ENCODE measurements at places on chromosomes 3 and 15.

- no peak for DNase-seq
Observed at GRCh38 chr3:118809696-118810498, 224.7 kb downstream of the IGSF11 start.

DNA sequence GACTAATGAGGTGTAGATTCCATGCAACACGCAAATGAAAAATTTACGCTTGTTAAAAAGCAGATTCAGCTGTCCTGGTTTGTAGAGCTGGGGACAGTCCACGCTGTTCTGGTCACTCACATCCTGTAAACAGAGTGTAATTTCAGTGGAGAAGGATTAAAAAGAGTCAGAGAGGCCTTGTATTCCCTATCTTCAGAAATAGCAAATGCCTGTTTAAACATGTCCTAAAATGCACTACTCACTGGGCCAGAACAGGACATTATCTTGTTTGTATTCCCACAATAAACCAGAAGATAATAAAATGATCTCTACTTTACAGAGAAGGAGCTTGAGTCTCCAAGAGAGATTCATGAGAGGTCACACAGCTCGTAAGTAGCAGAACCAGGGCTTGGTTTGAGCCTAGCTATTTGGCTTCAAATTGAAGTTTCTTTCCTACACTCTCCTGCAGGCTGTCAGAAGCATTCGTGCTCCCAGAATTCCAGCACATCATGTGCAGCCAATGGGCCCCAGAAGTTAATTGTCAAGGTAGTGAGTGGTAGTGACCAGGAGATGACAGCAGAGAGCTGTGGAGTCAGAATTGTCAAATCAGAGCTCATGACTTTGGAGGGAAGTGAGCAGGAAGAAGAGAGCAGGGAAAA is 242.5 kb downstream of the ATP8B4 start:
- DNase-seq: no peak

- no peak for DNase-seq
Observed at GRCh38 chr3:5347486-5347885, 160.0 kb downstream of the EDEM1 start.

- no peak for DNase-seq
Observed at GRCh38 chr3:69164296-69164695, 41.9 kb upstream of the LMOD3 start.

DNA sequence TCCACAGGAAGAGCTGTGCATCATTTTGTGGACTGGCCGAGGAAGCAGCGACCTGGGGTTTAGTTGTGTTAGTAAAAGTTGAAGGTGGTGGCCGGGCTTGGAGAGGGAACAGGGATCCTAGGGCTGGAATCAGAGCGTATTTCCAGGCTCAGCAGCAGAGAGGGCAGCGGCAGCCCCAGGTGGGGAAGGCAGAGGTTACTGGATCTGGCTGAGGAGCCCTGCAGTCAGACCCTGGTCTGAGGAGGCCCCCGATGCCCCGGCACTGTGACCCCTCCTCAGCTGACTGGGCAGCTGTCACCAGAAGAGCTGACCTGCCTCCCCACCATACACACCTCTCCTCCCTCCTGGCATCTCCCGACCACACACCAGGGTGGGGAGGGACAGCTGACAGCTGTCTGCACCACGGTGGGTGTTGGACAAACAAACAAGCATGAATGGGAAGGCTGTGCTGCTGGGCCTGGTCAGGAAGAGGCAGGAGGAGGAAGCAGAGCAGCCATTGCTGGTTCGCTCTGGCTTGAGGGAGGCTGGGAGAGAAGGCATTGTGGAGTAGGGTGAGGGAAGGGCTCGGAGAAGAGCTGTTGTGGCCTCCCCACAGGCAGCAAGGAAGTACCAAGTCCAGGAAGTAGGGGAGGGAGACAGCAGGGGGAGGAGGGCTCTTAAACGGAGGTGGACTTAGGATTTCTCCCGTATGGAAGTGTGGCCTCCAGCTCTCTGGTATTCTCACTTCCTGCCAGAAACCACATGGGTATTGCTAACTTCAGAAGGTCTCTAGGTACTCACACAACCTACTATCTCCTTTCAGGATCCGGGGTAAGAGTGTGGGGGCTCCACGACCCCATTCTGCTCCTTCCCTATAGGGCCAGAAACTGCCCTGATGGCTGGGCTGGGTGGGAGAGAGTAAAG is 49.5 kb upstream of the HACD2 start:
- DNase-seq: no peak

DNA sequence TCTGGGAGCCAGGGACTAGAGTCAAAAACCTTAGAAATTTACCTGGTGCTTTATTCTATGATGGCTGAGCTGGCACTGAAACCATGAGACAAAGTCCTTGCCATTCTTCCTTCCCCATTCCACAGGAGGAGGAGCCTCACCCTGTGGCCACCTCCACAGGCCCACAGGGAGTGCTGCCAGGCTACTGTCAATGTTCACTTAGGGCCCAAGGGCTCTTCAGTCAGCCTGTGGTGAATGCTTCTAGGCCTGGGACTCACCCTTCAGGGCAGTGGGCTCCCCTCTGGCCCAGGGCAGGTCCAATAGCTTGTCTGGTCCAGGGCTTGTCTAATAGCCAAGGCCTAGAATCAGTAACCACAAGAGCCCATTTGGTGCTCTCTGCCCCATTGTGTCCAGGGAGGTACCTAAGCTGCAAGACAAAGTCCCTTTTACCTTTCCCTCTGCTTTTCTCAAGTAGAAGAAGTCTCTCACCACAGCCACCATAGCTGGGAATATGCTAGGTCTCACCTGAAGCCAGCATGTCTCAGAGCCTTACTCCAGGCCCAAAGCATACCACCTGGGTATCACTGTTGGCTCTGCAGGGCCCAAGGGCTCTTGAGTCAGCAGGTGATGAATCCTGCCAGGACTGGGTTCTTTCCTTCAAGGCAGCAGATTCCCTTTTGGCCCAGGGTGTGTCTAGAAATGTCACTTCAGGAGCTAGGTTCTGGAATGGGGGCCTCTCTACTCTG is 61.8 kb upstream of the CHRNB4 start:
- no peak for DNase-seq

GRCh38 chr3:186108106-186108940 is 566 bp downstream of the ETV5 start:
- no peak for DNase-seq

GRCh38 chr3:131435000-131435399 is 53.4 kb downstream of the NUDT16 start:
- no peak for DNase-seq

DNA sequence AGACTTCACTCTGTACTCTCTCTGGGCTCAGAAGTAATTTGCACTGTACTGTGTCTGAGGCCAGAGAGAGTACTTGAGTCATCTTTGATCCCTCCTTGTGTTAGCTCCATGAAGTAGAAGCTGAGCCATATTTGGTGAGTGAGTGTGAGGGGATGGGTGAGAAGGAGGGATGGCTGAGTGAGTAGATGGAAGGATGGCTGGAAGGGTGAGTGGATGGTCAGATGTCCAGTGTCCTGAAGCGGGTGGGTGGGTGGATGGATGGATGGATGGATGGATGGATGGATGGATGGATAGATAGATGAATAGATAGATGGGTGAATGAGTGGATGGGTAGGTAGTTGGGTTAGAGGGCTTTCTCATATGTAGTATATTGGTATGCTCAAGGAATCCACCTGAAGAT is 39.3 kb downstream of the FGD5 start:
- DNase-seq: no peak

- DNase-seq: no peak
Observed at GRCh38 chr3:133236901-133237300, 163.0 kb upstream of the BFSP2 start.

GRCh38 chr3:188772886-188773285 is 398.9 kb upstream of the TPRG1 start:
- no peak for DNase-seq

DNA sequence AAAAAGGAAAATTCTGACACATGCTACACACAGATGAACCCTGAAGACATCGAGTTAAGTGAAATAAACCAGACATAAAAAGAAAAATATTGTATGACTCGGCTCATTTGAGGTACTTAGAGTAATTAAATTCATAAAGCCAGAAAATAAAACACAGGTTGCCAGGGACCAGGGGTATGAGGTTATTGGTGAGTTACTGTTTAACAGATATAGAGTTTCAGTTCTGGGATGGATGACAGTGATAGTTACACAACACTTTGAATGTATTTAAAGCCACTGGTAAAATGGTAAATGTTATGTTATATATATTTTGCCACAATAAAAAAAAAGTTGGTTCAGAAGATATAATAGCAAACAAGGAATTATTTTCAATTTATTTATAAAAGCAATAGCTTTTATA is 436.1 kb upstream of the WNT5A start:
- no peak for DNase-seq

- no peak for DNase-seq
Observed at GRCh38 chr3:178343433-178344038, 192.7 kb upstream of the KCNMB2 start.

GRCh38 chr15:60928210-60928609 is 300.9 kb downstream of the RORA start:
- DNase-seq: no peak

GRCh38 chr3:62095756-62096155 is 277.6 kb downstream of the FEZF2 start:
- DNase-seq: no peak

DNA sequence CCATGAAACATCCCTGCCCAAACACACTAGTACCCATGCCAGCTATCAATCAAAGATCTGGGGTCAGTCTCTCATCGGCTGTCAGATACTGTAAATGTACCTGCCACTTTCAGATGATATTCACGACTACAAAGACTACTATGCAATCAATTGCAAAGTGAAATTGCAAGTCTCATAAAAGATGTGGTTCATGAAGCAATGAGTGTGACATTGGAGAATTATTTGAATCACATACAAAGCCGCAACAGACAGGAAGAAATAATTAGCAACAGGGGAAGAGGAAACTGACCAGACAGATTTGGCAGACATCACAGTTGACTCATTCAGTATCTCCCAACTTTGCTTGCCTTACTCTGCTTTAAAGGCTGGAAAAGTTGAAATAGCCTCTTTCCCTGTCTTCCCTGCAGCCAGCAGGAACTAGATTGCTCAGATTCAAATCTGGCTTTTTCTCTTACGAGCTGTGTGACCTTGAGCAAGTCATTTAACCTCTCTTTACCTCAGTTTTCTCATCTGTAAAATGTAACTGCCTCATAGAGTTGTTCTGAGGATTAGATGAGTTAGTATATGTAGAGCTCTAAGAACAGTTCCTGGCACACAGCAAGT is 95.7 kb upstream of the C3orf80 start:
- no peak for DNase-seq

DNA sequence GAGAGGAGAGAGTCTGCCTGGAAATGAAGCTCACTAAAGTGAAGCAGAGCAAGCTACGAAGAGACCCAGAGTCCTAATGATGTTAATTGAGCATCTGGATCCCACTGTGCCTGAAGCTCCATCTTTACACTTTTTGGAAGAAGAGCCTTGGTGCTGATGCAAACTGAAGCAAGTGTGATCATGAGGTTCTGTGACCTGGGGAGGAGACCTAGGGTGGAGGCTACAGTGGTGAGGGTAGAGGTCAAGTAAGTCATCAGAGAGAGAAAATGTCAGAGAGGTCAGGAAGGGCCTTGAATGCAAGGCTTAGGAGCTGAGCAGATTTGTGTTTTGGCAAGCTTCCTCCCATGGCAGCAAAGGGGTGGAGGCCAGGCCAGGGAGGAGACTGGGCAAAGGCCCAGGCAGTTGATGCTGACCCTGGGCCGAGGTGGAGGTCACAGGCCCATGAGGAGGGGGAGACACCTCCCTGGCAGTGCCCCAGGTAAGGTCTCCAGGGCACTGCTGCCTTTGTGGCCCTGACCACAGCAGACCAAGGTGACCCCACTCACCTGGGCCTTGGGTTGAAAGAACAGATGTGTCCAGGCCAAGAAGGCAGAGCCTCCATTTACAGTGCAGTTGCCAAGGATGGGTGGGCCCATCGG is 1.6 kb downstream of the GRIP2 start:
- DNase-seq: no peak

- DNase-seq: no peak
Observed at GRCh38 chr3:26718315-26718714, 95.7 kb downstream of the LRRC3B start.

DNA sequence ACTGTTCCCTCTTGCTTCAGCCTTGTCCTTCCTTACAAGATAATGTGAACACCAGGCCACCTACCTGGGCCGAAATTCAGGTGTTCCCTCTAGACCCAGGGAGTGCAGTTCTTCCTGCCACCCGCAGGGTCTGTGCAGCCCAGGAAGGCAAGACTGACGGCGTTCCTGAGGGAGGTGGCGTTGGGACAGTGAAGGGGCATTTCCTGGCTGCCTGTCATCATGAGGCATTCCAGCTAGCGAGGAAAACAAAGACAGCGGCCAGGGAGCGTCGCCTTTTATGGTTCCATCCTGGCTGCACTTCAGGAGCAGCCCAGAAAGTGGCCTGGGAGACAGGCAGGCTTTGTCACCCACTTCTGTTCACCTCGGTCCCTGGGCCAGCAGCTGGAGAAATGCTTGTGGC is 84.8 kb upstream of the WNT5A start:
- no peak for DNase-seq

GRCh38 chr3:186679151-186679550 is 13.3 kb downstream of the HRG start:
- DNase-seq: no peak

DNA sequence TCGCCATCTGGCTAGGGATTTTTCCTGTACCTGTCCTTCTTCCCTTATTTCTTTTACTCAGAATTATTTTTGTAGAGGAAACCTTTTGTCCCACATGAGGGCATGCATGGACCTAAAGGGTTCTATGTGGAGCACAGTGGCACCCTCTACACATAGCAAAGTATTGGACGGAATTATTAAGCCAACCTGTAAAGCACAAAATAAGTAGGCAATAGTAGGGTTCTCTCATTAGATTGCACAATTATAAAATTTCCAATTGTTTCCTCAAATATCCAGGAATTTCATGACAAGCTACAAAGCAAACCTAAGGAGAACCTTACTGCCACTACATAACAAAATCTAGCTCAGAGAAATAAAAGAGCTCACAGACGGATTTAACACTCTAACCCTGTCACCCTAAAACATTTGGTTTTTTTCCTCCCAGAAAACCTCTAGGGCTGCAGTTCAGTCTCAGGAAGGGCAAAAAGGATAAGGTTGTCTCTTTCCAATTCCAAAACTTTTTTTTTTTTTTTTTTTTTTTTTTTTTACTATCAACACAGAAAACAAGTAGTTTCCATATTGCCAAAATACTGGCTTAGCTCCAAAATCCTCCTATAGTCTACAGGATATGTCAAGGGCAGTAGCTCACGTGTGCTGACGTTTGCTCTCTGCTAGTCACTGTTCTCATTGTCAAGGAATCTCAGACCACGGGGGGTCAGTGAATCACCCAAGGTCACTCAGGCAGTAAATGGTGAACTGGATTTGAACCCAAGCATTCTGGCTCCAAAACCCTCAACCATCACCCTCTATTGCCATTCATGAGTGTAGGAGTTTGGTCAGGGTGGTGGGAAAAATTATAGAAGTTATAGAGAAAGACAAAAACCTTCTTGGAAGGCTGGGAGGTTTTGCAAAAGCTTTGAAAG is 52.3 kb downstream of the NCEH1 start:
- DNase-seq: no peak

DNA sequence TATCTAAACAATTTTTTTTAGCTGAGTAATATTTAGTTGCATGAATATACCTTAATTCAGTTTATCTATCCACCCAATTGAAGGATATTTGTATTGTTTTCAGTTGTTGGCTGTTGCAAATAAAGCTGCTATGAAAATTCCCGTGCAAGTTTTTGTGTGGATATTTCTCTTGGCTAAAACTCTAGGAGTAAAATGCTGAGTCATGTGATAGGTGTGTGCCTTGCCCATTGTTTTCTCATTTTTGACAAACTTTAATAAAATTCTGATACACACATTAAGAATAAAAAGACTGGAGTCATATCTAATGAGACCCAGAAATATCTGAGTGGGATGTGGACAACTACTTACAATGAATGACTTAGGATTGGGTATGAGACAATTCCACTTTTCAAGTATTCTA is 78.6 kb downstream of the MDFIC2 start:
- no peak for DNase-seq

- DNase-seq: no peak
Observed at GRCh38 chr15:70033109-70033508, 64.6 kb downstream of the TLE3 start.

Measured in activated T-helper 1 cell treated with Interleukin-2 at 50 U/mL for 16 hours (primary cell).